Astrocyte of the hippocampus (primary cell): ENCODE measurements at places on chromosomes 3 and 15.
A peak's percentile ranks its signal among the peaks of the same experiment; 100 is the strongest.

DNA sequence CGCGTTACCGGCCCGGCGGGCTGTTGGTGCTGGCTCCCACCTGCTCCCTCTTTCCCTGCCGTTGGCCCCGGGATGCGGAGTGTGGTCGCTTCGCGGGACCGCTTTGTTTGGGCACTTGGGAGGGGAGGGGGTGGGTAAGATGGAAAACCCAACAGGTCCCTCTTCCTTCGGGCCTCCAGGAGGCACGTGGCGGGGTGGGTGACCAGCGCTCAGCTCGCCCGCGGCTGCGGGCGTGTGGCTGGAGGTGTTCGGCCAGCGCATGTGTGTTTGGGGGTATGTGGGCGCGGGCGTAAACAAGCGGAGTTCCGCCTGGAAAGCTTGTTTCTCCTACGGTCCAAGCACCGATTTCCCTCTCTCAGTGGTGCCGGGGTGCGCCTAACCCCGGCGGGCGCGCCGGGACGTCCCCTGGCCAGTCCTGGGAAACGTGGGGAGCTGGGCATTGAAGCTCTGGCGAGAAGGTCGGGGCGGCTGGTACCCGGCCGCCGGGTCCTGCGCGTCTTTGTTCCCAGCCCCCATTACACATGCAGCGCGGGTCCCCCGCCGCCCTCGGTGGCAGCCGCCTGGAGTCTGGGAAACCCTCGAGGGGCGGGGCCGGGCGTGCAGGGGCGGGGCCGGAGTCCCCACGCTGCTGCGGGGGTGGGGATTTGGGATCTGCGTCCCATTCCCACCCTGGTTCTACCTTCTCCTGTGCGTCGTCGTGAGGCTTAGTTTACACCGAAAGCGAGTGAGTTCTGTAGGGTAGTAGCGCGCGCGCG, 1.4 kb downstream of the ACVR2B start:
- DNase-seq = peak; percentile 68

DNA sequence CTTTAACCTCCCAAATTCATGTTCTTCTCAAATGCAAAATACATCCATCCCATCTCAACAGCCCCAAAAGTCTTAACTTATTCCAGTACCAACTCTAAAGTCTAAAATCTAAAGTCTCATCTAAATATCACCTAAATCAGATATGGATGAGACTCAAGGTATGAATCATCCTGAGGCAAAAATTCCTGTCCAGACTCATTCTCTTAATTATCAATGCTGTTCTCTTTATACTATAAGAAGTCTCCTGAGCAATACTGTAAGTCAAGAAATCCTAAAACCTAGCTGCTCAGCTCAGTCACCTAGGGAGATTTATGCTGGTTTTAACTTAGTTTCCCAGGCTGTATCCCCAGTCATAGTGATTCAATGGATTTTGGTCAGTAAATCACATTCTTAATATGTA, 11.1 kb downstream of the RAD18 start:
- no peak for DNase-seq

- no peak for DNase-seq
Observed at GRCh38 chr15:75597667-75598341, 18.7 kb upstream of the PTPN9 start.

- DNase-seq = no peak
Observed at GRCh38 chr3:141653847-141654246, 84.3 kb upstream of the RNF7 start.

DNA sequence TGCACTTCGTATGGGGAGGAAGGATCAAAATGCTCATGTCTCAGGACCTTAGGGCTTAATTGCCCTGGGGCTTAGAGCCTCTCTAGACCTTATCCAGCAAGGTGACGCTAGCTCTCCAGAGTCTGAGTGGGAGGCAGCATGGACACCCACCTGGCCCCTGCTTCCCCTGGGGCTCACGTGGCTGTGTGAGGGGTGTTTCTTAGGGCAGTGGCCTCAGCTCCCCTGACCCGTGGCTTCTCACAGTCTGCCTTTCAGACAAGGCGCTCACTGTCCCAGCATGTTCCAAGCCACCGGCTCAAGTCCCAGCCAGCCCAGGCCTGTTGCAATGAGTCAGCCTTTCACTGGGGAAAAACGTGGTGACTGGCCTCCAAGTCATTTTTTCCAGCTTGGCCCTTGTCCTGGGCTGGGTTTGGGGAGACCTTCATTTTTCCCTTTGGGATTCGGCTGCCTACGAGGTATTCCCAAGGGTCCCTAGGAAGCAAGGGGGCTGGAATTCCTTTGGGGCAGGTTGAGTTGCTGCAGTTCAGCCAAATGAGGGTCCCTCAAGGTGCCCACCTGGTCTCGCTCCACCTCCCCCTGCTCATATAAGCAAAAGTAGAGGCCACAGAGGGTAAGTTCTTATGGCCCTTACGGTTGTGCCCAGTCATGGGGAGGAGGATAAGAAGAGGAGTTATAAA, 15.7 kb downstream of the BHLHE40 start:
- DNase-seq = peak; percentile 94

DNA sequence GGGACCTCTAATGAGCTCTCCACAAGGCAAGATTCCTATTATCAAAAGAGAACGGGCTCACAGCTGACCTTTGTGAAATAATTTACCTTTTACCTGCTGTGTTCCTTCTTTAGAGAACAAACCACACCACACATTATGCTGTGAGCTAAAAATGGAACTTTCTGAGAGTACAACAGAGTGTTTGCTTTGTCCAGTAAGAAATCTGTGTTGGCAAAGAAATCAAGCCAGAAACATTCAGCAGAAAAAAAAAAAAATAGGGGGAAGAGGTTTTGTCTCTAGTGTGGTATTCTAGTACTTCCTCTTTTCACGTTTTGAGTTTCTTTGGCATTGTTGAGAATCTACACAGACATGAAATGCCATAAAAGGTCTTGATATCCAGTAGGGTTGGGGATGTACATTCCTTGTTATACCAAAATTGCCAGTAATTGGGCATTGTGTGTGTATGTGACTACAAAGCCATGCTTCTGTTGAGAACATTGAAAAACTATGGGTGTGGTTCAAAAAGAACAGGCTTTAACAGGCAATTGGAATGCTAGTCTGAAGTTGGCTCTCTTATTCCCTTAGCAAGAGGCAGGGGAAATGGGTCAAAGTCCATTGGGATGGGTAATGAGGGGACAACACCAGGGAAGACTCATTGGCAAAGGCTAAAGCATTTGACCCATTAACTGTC, 273.5 kb downstream of the NEK10 start:
- no peak for DNase-seq

DNA sequence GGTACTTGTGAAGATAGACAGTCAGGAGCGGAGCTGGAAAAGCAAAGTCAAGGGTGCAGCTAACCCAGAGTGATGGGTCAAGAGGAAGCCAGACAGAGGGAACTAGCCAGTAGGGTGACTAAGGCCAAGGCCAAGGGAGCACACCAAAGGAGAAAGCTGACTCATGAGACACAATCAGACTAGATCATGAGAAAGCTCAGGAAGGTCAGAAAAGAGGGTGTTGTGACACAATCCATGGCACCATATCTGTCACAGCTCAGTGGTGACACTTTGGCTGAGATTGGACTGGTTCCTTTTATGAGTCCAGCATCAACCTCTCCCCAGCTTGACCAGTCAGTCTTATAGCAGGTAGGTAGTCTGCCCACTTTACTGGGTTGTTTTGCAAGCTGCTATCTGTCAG, 22.2 kb downstream of the P2RY1 start:
- no peak for DNase-seq

GRCh38 chr3:37029111-37029510, 35.8 kb downstream of the MLH1 start:
- no peak for DNase-seq

GRCh38 chr15:90540768-90541167, 11.0 kb downstream of the CRTC3 start:
- DNase-seq = no peak

- no peak for DNase-seq
Observed at GRCh38 chr3:120239644-120240043, 45.4 kb downstream of the GPR156 start.
